ENCODE measurements at places on chromosomes 16 and 17.

DNA sequence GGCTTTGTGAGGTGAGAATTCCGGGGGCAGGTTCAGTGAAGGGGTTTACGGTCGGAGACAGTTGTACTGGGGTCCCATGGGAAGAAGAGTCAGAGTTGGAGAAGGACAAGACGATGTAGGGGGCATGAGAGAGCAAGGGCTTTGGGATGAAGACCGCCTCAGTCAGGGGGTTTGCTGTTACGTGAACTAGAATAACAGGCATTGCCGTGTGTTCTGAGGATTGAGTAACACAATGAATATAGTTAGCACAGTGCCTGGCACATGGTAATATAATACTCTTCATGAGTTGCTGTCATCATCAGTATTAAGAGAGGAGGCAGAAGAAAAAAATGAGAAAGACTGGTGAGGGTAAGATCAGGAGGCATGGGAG, 577 bp downstream of the ZNF646 start:
- ATAC-seq = no peak
- peak overlapping the region; percentile 93 for H3K4me3 ChIP-seq
- no peaks in the 10 kb centered on the region for H3K27me3 ChIP-seq
- H3K4me1 ChIP-seq = peaks cover 19% of the 10 kb centered on the region
- peaks cover 62% of the 10 kb centered on the region for H3K36me3 ChIP-seq

DNA sequence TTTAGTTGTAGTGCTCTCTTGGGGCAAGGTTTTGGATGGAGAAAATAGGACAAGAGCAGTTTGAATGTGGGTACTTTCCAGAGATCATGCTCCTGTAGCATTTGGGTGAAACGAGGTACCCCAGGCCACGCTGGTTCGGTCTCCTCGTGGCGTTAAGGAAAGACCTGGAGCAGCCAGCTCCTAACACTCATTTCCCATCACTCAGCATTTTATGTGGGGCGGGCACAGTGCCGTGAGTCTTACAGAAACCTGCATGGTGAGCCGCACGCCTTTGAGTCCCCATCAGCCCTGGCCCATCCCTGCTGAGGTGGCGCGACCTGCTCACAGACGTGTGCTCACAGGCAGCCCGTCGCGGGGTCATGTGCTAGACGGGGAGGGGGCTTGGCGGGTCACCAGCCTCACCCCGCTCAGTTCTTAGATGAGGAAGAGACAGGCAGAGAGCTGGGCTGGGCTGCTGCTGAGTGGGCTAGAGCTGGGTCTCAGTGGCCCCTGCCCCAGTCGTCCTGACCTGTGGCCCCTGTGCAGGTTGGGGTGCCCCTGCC, 37.3 kb downstream of the TBCD start:
- H3K4me3 ChIP-seq = no peak overlapping the region
- H3K27me3 ChIP-seq = no peaks in the 10 kb centered on the region
- ATAC-seq = no peak
- H3K27ac ChIP-seq = no peak overlapping the region
- peaks cover 10% of the 10 kb centered on the region for H3K36me3 ChIP-seq

DNA sequence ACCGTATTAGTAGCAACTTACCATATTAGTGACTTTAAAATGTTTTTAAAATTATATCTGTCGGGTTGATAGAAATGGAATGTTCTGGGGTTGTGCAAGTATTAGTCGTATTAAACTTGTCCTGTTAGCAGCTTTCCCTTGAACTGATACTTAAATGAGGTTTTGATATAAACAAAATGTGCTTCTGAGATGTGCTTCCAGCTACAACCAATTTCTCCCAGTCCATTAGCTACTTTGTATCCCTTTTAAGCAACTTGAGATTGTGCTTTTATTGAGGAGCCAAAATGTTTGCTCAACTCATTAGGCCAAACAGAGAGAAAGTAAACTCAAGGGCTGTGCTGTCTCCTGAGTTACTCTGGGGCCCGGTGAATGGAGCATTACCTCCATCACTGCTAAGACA, 255.0 kb upstream of the RBFOX1 start:
- no peaks in the 10 kb centered on the region for H3K27me3 ChIP-seq
- ATAC-seq = no peak
- no peaks in the 10 kb centered on the region for H3K4me1 ChIP-seq
- H3K36me3 ChIP-seq = no peaks in the 10 kb centered on the region
- no peak overlapping the region for H3K27ac ChIP-seq
- H3K4me3 ChIP-seq = no peak overlapping the region

DNA sequence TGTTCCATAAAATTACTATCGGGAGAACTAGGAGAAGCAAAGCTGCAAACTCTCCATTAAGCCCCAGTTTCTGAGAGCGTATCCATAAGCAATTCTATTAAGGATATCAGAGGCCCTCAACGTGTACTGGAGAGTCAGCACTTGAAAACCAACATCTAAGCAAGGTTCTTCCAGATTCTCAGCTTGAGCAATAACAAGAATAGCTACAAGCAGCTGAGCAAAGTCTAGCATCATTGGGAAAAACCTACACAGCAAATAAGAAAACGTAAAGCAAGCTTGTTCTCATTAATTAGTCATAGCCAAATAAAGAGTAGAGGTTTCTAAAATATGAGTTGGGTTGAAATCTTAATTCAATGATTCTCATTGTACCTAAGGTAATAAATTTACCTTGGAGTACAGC, 26.9 kb upstream of the COX10 start:
- no peak overlapping the region for H3K4me3 ChIP-seq
- H3K27ac ChIP-seq = no peak overlapping the region
- no peaks in the 10 kb centered on the region for H3K27me3 ChIP-seq
- peak; percentile 94 for ATAC-seq

DNA sequence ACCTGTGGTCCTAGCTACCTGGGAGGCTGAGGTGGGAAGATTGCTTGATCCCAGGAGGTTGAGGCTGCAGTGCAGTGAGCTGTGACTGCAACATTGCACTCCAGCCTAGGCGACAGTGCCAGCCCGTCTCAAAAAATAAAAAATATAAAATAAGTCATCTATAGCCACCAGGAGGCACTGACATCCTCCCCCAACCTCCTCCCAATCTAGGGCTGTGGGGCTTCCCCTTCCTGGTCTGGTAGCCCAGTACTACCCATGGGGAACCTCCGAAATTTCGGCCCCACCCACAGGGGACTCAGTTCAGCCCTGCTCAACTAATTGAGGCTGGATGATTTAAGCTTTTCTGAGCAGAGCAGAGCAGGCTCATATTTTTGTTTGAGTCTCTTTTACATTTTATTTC, 3.2 kb downstream of the ZSCAN10 start:
- H3K4me1 ChIP-seq = peaks cover 17% of the 10 kb centered on the region
- peak overlapping the region; percentile 39 for H3K4me3 ChIP-seq
- H3K27ac ChIP-seq = no peak overlapping the region
- ATAC-seq = peak; percentile 78

DNA sequence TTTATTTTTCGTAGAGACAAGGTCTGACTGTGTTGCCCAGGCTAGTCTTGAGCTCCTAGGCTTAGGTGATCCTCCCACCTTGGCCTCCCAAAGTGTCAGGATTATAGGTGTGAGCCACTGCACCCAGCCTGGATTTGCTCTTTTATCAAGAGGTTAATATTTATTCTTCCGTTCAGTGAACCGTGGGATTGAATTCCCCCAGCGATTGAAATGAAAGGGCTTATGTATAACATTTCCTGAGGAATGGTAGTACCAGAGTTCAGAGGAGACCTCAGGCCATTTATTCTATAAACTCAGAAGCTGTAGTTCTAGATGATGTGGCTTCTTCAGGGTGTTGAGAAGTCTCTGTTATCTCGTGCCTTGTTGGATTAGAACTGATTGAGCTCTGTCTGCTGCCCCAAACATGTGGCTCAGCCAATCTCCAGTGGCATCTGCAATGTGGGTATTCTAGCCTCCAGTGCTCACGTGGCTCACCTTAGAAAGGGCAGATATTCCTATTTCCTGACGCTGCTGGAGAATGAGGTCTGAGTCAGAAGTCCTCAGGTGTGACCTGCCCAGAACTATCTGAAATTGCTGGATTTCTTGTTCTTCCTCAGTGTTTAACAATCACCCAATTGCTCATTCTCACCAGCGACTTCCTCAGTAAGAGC, 22.5 kb downstream of the HMOX2 start:
- peaks cover 48% of the 10 kb centered on the region for H3K4me1 ChIP-seq
- H3K27ac ChIP-seq = peak overlapping the region; percentile 44
- ATAC-seq = no peak
- peaks cover 37% of the 10 kb centered on the region for H3K36me3 ChIP-seq
- peak overlapping the region; percentile 13 for H3K4me3 ChIP-seq

- H3K27ac ChIP-seq = no peak overlapping the region
- no peak overlapping the region for H3K4me3 ChIP-seq
- H3K27me3 ChIP-seq = peaks cover 49% of the 10 kb centered on the region
- no peak for ATAC-seq
- H3K36me3 ChIP-seq = peaks cover 4% of the 10 kb centered on the region
These were observed 5.7 kb downstream of the FOXF1 start for GRCh38 chr16:86515777-86516622.

DNA sequence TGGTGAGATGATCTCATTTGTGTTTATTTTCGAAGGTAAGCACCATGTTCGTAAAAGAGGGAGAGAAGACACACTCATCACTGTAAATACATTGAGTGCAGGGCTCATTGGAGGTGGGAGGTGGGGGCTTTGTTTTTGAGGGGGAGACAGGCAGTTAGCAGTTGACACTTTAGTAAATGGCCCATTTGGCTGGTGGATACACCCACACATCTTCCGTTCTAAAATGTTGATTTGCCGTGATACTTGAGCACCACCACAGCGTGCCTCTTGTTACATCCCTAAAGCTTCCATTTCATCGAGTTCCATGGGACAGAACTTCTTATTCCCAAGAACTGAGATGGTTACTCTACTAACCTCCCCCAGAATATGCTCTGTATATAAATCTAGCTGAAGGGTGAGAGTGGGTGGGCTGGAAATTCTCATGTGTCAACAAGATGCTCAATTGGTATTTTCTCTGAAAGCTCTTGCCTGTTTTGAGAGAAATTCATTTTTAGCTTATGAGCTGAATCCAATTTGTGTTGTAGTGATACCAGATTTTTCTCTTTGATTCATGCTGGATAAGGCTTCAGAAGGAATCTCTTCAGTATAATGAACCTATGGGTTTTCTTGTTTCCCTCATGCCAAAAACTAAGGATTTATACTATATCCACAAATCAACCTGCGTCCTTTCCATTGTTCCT, 314.3 kb downstream of the RBFOX1 start:
- H3K4me1 ChIP-seq = no peaks in the 10 kb centered on the region
- no peaks in the 10 kb centered on the region for H3K36me3 ChIP-seq
- H3K27me3 ChIP-seq = no peaks in the 10 kb centered on the region
- ATAC-seq = no peak

- H3K4me1 ChIP-seq = peaks cover 26% of the 10 kb centered on the region
- H3K27me3 ChIP-seq = no peaks in the 10 kb centered on the region
- peak overlapping the region; percentile 58 for H3K27ac ChIP-seq
- no peak overlapping the region for H3K4me3 ChIP-seq
- no peaks in the 10 kb centered on the region for H3K36me3 ChIP-seq
These were observed 113.4 kb downstream of the PITPNC1 start for GRCh38 chr17:67490471-67490870.

GRCh38 chr16:28884045-28884444, 5.8 kb downstream of the ATP2A1 start:
- no peaks in the 10 kb centered on the region for H3K36me3 ChIP-seq
- ATAC-seq = no peak
- no peak overlapping the region for H3K4me3 ChIP-seq
- no peaks in the 10 kb centered on the region for H3K4me1 ChIP-seq
- no peak overlapping the region for H3K27ac ChIP-seq

- peaks cover 23% of the 10 kb centered on the region for H3K4me1 ChIP-seq
- peaks cover 48% of the 10 kb centered on the region for H3K36me3 ChIP-seq
- H3K4me3 ChIP-seq = peak overlapping the region; percentile 91
- ATAC-seq = no peak
- H3K27me3 ChIP-seq = no peaks in the 10 kb centered on the region
These were observed 723 bp downstream of the TMEM186 start for GRCh38 chr16:8796469-8797363.

DNA sequence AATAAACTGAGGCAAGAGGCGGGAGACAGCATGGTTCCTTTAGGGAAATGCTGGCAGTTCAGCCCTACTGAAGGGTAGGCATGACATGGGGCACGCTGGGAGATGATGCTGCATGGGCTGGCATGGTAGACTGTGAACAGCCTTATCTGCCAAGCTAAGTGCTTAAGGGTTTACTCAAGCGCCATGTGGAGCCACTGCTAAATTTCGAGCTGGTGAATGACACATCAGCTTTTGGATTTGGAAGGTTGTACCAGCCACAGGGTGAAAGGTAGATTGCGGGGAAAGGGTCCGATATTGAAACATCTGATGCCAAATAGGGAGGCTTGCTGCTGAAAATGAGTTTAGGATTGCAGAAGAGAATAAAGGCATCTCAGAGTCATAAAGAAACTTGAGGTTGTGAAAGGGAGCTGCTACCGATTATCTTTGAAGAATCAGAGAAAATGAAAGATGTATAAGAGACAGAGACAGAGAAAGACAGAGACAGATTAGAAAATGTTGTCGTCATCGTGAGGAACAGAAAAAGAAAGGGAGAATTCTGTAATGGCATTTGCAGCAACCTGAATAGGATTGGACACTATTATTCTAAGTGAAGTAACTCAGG, 16.3 kb downstream of the PIK3R5 start:
- H3K27ac ChIP-seq = peak overlapping the region; percentile 39
- peaks cover 57% of the 10 kb centered on the region for H3K36me3 ChIP-seq
- H3K27me3 ChIP-seq = no peaks in the 10 kb centered on the region
- peak; percentile 83 for ATAC-seq
- peaks cover 60% of the 10 kb centered on the region for H3K4me1 ChIP-seq

DNA sequence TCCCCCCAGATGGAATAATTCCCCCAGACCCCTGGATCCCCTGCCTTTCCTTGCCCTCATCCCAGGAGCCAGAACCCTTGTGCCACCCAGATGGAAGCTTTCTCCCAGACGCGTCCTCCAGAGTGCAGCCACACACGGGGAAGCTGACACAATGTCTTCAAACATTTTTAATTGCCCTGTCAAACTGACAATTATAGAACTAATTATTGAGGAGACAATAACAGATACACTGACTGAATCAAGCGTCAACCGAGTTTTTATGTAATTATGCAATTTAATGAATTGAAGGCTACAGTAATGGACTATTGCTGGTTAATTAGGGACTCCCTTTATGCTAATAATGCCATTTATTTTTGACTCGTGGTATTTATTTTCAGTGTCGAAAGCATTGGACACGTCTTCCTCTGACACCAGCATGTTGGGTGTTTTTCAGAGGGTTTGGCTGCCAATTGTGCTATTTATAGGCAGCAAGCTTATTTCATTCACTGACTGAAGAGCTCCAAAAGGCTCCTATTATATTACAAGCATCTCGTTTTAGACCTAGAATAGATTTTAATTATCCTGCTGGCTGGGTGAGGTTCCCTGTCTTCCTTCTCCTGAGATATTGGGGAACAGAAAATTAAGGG, 298.2 kb upstream of the C16orf82 start:
- H3K4me3 ChIP-seq = no peak overlapping the region
- no peak for ATAC-seq
- H3K36me3 ChIP-seq = no peaks in the 10 kb centered on the region

Measured in activated T-helper 17 cell treated with anti-CD3 and anti-CD28 coated beads, Interleukin-2, amount 50 U/mL, for 72 hours (primary cell).